CD4-positive, alpha-beta T cell treated with Interleukin-12 subunit alpha and Interleukin-12 subunit beta, for 1 hour (primary cell): ENCODE measurements at places on chromosomes 7 and 10.

GRCh38 chr10:43667317-43667731 is 18.6 kb upstream of the ZNF32 start:
- no peak for DNase-seq

DNA sequence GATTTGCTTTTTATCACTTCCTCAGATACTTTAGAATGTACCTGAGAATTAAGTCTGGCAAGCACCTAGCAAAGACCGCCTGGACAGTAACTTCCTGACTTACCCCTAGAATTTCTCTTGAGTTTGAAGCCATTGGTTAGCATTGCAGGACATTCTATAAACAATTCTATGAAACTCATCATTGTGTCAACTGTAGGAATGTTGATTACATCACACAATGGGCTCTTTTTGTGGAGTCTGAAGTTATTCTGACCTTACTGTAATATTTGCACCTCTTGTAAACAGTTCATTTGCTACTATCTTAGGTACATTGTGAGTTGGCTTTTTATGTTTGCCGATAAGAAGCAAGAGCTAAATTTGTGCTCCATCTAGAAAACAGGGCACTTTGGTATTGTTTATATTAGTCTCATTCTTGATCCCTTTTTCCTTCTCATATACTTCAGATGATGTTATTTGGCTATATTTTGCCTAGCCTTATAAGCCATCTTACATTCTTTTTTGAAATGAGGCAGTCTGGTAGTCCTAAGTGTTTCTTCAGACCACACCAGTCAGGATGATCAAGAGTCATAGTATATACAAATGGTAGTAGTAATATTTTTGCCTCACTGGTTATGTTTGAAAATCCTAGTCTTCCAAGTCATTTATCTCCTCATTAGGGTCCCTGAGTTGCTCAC is 52.4 kb downstream of the CASD1 start:
- no peak for DNase-seq

- DNase-seq, result no peak
These were observed 120.2 kb downstream of the CACNB2 start for GRCh38 chr10:18260310-18260922.

GRCh38 chr7:24732646-24733413 is 24.4 kb downstream of the GSDME start:
- DNase-seq, result no peak

DNA sequence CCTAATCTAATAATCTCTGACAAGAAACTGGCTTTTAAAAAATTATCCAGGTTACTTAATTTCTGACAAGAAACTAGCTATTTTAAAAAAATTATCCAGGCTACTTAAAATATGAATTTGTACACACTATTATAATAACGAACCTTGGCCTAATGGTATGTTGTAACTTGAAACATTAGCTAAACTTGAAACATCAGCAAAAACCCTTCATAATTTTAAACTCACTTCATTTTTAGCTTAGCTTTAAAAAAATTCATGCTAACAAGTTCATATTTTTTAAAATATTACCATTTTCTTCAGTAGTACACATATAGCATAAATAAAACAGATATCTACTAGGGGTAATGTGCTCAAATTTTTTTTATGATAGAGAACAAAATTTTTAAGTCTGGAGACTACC is 35.6 kb downstream of the BRAF start:
- no peak for DNase-seq

DNA sequence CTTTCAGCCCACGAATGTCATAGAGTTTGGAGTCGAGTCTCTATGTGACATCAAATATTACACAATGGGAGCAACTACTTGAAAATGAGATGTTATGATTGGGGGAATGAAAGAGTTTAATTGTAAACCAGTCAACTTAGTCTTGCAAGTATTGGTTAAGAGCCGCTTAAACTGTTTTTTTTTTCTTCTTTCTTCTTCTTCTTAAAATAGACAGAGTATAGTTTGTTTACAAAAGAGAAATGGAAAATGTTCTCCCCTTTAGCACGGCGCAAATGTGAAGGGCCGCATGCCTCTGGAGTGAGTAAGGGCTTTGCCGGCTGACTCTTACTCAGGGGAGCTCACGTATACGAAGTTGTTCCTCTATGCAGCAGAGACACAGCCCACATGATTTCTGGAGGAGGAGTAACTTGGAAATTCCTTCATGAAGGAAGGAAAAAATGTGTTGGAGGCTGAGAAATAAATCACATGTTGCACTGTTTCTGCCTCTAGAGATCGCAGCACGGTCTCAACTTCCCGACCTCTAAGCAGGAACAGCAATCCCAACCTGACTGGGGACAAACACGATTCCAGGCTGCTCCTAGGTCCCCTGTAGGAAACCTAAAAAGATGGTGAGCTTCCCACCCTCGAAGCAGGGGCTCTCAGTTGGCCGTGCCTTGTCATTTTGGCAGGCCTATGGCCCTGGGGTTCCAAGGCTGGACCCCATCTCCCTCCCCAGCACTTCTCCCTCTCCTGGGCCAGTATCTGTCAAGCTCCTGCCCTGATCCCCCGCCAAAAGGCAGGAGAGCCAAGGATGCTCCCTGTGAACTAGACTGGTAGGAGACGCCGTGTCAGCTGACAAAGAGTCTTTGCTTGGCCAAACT is 44.8 kb downstream of the MYOF start:
- DNase-seq, result no peak

- no peak for DNase-seq
These were observed 69.8 kb upstream of the GNA12 start for GRCh38 chr7:2913760-2914387.

DNA sequence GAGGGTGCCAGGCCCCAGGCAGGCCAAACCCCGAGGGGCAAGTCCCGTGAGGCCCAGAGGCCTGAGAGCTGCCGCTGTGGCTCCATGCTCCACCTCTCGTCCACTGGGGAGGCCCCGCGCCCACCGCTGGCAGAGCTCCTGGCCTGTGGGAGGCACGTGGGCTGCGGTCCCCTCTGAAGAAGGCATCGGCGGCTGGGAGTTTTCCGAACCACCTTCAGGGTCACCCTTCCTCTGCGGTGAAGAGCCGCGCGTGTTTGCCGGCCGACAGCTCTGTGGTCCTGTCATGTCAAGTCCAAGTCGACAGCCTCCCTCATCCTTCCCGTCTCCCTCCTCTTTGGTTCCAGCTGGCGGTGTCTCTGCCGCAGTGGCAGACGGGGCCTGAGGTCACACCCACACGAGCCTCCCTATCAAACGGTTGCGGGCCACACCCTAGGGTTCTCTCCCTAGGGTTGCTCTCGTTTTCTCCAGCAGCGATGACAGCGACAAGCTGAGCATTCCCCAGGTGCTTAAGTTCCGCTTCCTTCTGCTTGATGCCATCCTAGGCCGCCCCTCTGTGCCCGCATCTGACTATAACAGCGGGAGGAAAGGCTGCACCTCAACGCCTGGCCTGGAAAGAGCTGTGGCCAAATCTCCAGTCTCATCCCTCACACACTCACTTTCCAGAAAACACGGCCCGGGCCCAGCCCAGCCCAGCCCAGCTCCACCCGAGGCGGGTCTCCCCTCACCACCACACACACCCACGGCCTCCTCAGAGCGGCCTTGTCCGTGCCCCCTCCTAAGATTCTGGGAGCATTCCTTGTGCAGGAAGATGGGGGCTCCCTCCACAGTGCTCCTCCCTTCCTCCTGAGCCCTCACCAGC is 185.0 kb downstream of the ELFN1 start:
- no peak for DNase-seq

- DNase-seq, result no peak
These were observed 217.4 kb downstream of the ZMYND11 start for GRCh38 chr10:352476-353235.

- no peak for DNase-seq
These were observed 56.5 kb downstream of the COL1A2 start for GRCh38 chr7:94451187-94451586.

- no peak for DNase-seq
These were observed 10.6 kb downstream of the DNAJB9 start for GRCh38 chr7:108580298-108580697.

DNA sequence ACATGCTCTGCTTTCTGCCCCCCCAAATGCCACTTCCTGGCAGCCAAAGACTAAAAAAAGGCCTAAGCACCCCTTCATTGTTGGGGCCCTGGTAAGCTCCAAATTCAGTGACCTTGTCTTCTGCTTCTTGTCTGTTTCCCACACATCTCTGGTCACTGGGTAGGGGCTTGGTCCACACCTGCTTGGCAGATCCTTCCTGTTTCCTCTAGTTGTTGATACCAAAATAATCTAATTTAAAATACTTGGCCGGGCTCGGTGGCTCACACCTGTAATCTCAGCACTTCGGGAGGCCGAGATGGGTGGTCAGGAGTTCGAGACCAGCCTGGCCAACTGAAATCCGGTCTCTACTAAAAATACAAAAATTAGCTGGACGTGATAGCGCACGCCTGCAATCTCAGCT is 130.6 kb downstream of the CAMK1D start:
- DNase-seq, result no peak
